Pulmonary artery endothelial cell (primary cell): ENCODE measurements at places on chromosomes 12 and 14. TPM values are rescaled to one million over a fixed set of nuclear protein-coding genes. Genes with fewer than 3 reads are reported as not detected.

The ESR2 gene
- 0.13 and 0.99 TPM in 2 replicates for total RNA-seq

The INSM2 gene
- total RNA-seq: not detected in 2 replicates

The NPAS3 gene
- 0.07 TPM in 1 of 2 replicates, not detected in the other for total RNA-seq

The OR6C4 gene
- total RNA-seq: not detected in 2 replicates

The RTL1 gene
- total RNA-seq: not detected in 2 replicates

The KRT75 gene
- not detected in 2 replicates for total RNA-seq

The FOXM1 gene
- 6.3 and 16.5 TPM in 2 replicates for total RNA-seq

The SLC10A1 gene
- total RNA-seq: not detected in 2 replicates

The TCL1A gene
- not detected in 2 replicates for total RNA-seq

The BCL11B gene
- 0.07 and 0.14 TPM in 2 replicates for total RNA-seq

The KRT71 gene
- total RNA-seq: not detected in 2 replicates

The MDP1 gene
- 6.9 and 13.1 TPM in 2 replicates for total RNA-seq
